NK-92 treated with Interleukin-12 subunit alpha and Interleukin-12 subunit beta, amount 100 ng/mL, for 24 hours (cell line): ENCODE measurements at places on chromosomes 3 and 15.

DNA sequence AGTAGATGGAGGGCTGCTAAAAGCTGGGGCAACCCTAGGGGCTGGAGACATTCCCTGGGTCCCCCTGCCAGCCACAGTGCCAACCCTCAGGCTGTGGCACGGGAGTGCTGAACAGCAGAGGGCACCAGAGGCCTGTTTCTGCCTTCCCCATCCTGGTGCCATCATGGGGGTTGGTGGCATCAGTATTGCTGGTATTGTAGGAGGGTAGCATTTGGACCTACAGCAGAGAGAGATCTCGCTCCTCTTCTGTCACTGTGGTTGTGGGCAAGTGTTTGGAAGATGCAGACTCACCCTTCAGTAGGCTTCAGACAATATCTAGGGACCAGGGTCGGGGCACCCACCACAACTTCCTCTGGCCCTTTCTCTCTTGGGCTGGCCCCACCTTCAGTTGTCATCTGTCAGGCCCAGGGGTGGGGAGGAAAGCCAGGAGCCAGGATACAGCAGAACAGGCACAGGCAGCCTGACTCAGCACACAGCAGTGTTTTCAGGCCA, 123.5 kb downstream of the RPLP1 start:
- DNase-seq, result peak; percentile 64

GRCh38 chr3:54871867-54872266, 56.0 kb downstream of the LRTM1 start:
- DNase-seq, result no peak

- DNase-seq, result no peak
These were observed 453.9 kb upstream of the MDFIC2 start for GRCh38 chr3:70766301-70766700.

DNA sequence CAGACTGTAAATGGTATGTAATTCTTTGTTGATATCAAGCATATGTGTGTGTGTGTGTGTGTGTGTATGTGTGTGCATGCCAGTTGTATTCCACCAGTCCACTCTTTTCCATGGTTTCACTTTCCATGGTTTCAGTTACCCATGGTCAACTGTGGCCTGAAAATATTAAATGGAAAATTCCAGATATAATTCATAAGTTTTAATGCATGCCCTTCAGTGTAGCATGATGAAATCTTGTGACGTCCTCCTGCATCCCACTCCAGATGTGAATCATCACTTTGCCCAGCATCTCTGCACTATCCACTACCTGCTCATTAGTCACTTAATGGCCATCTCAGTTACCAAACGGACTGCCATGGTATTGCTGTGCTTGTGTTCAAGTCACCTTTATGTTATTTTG, 215.9 kb downstream of the GBE1 start:
- no peak for DNase-seq

DNA sequence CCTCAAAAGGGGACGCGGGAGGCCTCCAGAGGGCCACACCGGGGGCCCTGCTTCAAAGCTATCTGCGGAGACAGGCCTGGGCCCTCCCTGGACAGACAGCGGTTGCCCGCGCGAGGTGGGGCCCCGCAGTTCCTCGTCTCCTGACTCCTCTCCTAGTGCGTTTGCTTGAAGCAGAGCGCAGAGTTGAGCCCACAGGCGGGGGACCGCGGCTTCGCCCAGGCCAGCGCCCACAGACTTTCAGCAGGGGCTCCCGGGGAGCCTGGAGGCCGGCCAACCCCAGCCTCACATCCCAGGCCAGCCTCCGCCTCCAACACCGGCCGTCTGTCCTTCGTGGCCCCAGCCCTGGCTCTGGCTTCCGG, 540 bp upstream of the ADAMTS7 start:
- no peak for DNase-seq

GRCh38 chr3:193743702-193744047, 150.7 kb downstream of the OPA1 start:
- no peak for DNase-seq

GRCh38 chr3:152316318-152316717, 47.6 kb downstream of the MBNL1 start:
- DNase-seq, result no peak

DNA sequence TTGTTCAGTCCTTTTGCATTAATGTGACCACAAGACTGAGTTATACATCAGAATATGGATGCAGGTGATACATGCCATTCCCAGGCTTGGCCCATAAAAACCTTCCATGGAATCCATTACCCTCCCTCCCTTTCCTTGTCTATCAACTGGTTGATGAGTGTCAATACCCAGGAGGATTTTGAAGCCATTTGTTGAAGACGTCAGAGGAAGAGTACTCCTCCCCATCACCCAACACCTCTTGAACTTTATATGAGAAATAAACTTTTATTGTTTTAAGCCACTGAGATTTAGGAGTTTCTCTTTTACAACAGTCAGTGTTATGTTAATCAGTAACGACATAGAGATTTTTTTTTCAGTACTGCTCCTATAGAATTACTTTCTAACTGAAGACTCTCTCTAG, 55.5 kb downstream of the P3H2 start:
- DNase-seq, result no peak

DNA sequence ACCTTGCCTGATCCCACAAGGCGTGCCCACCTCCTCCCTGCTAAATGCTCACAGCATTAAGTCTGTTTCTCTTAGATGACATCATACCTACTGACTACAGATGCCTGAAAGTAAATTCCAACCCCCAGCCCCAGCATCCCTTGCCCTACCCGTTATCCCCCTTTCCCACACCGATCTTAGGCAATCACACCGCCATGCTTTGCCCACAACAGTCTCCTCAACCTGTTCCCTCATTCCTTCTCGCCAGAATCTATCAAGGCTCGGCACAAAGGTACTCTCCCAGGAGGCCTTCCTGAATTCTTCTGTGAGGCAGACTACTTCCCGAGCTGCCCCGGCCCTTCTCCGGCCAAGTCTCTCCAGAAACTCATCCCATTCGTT, 789 bp upstream of the SEC61A1 start:
- no peak for DNase-seq

DNA sequence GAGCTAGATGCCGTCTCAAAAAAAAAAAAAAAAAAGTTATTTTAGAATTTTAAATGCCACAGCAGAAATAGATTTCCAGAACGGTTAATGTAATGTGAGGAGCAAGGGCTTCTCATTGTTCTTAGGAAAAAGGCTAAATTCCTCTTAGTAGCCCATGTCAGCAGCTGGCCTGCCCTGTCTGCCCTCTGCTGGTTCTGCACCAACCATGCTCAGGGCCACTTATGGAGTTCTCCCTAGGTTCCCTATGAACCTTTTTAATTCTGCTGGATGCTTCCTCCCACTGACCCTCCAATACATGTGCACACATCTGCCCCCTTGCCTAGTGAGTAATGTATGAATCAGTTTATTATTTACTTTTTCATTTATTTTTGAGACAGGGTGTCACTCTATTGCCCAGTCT, 32.2 kb upstream of the DPPA4 start:
- DNase-seq, result no peak

GRCh38 chr3:11917051-11917450, 70.4 kb upstream of the TAMM41 start:
- DNase-seq, result no peak

GRCh38 chr3:140249188-140249587, 314.2 kb downstream of the CLSTN2 start:
- DNase-seq, result no peak

- no peak for DNase-seq
These were observed 2.2 kb downstream of the TFRC start for GRCh38 chr3:196079682-196080081.

GRCh38 chr3:168531116-168531515, 435.4 kb upstream of the GOLIM4 start:
- no peak for DNase-seq

GRCh38 chr15:101578443-101578894, 73.7 kb downstream of the TM2D3 start:
- no peak for DNase-seq

GRCh38 chr3:123949641-123950040, 11.4 kb downstream of the CCDC14 start:
- DNase-seq, result no peak
